Type B pancreatic cell (in vitro differentiated cells): ENCODE measurements at places on chromosomes 16 and 17.

DNA sequence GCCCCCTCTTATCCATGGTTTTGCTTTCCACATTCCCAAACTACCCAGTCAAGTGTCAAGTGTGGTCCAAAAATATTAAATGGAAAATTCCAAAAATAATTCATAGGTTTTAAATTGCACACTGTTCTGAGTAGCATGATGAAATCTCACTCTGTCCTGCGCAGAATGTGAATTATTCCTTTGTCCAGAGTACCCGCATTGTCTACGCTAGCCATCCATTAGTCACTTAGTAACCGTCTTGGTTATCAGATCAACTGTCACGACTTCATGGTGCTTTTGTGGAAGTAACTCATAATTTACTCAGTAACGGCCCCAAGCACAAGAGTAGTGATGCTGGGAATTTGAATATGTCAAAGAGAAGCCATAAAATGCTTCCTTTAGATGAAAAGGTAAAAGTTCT lies 94.9 kb downstream of the SLC39A11 start:
- peaks cover 12% of the 10 kb centered on the region for H3K4me1 ChIP-seq
- H3K27ac ChIP-seq, result no peak overlapping the region
- peaks cover 10% of the 10 kb centered on the region for H3K36me3 ChIP-seq
- no peak for DNase-seq
- no peak overlapping the region for H3K4me3 ChIP-seq

DNA sequence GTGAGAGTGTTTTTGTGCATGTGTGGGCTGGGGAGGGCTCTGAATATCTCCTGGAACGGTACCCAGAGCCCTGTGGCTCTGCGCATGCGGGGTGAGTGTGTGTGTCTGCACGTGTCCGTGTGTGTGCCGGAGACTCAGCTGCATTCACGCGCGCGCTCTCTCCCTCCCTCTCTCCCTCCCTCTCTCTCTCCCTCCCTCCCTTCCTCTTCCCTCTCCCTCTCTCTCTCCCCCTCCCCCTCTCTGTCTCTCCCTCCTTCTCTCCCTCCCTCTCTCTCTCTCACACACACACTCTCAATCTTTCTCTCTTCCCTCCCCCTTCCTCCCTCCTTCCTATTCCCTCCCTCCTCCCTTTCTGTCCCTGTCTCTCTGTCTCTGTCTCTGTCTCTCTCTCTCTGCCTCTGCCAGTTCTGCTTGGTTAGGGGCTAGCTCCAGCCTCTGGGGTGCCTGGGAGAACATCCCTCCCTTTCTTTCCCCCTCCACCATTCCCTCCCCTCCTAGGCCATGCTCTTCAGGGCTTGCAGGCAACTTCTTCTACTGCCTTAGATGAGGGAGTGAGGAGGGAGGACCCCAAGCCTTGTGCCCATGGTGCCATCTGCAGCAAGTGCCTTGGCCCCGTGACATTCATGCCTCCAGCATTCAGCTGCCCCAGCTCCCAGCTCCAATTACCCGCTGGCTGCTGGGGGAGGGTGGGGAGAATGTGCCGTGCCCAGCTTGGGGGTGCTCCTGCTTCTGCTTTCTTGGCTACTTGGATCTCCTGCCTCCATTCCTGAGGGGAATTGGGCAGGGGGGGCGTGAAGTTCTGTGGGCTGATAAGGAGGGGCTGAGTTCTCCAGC lies 6.4 kb downstream of the THRA start:
- H3K27ac ChIP-seq, result peak overlapping the region; percentile 74
- no peaks in the 10 kb centered on the region for H3K36me3 ChIP-seq
- H3K4me3 ChIP-seq, result peak overlapping the region; percentile 82

DNA sequence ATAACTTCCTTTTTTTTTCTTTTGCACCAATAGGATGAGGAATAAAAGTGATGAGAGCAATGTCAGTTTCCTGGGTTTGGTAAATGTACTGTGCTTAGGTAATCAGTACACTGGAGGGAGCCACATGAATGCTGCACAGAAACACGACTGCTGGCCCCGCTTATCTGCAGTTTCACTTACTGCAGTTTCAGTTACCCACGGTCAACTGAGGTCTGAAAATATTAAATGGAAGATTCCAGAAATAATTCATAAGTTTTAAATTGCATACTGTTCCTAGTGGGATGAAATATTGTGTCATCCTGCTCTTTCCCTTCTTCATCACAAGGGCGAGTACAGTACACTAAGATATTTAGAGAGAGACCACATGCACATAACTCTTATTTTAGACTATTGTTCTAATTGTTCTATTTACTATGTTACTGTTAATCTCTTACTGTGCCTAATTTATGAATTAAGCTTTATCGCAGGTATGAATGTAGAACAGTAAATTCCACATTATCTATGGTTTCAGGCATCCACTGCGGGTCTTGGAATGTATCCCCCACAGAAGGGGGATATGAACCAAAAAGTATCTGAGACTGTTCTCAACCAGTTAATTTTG lies 6.4 kb upstream of the LGALS3BP start:
- no peak for DNase-seq
- no peaks in the 10 kb centered on the region for H3K27me3 ChIP-seq
- peak overlapping the region; percentile 87 for H3K27ac ChIP-seq
- H3K4me1 ChIP-seq, result peaks cover 13% of the 10 kb centered on the region
- peak overlapping the region; percentile 63 for H3K4me3 ChIP-seq

- DNase-seq, result no peak
- peaks cover 6% of the 10 kb centered on the region for H3K27me3 ChIP-seq
- peaks cover 4% of the 10 kb centered on the region for H3K36me3 ChIP-seq
- peak overlapping the region; percentile 99 for H3K27ac ChIP-seq
These were observed 27.2 kb downstream of the ABCC3 start for GRCh38 chr17:50661795-50662391.

- no peak overlapping the region for H3K4me3 ChIP-seq
- no peak for DNase-seq
- no peaks in the 10 kb centered on the region for H3K36me3 ChIP-seq
- no peak overlapping the region for H3K27ac ChIP-seq
These were observed 4.8 kb upstream of the SEZ6 start for GRCh38 chr17:29010586-29010985.

GRCh38 chr16:4855804-4856203 lies 8.5 kb downstream of the UBN1 start:
- no peak overlapping the region for H3K27ac ChIP-seq
- H3K36me3 ChIP-seq, result peaks cover 20% of the 10 kb centered on the region
- peaks cover 12% of the 10 kb centered on the region for H3K4me1 ChIP-seq

GRCh38 chr17:59423137-59423724 lies 91.8 kb downstream of the YPEL2 start:
- peaks cover 36% of the 10 kb centered on the region for H3K4me1 ChIP-seq
- no peak for DNase-seq
- H3K27me3 ChIP-seq, result no peaks in the 10 kb centered on the region
- H3K4me3 ChIP-seq, result no peak overlapping the region
- H3K27ac ChIP-seq, result no peak overlapping the region
- no peaks in the 10 kb centered on the region for H3K36me3 ChIP-seq

DNA sequence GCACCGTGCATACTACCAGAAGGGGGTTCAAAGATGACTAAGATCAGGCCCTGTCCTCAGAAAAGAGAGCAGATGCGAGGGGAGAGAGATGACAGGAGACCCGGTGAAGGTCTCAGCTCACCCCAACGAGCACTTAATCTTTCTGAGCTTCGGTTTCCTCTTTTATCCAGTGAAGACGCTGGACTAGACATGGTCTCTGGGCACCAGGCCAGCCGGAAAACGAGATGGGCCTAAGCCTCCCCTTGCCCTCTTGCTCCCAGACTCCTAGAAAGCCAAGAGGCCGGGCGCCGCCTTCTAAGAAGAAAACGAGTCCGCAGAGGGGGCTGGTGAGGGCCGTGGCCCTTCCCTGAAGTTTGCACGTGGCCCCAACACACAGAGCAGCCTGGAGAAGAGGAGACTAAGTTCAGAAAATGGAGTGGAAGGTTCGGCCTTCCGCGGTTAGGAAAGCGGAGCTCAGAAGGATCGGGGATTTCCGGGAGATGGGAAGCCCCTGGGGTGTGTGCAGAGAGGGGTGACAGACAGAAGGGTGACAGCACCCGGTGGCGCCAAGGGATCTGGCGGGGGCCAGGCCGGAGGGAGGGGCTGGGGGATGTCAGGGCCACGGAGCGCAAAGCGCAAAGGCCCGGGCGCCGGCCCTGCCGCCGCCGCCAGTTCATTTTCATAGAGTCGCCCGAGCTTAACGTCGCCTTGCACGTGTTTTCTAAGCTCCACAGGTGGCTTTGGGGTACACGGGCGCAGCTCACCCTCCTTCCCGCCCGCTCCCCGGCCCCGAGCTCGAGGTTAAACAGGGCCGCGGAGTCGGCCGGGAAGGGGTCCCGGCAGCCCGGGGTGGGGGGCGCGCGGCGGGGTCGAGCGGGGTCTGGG lies 42.1 kb upstream of the BHLHA9 start:
- no peaks in the 10 kb centered on the region for H3K36me3 ChIP-seq
- no peaks in the 10 kb centered on the region for H3K4me1 ChIP-seq
- no peak for DNase-seq
- no peak overlapping the region for H3K27ac ChIP-seq

- H3K36me3 ChIP-seq, result no peaks in the 10 kb centered on the region
- peak overlapping the region; percentile 58 for H3K4me3 ChIP-seq
- peaks cover 44% of the 10 kb centered on the region for H3K27me3 ChIP-seq
- no peak for DNase-seq
- peaks cover 4% of the 10 kb centered on the region for H3K4me1 ChIP-seq
These were observed 3.3 kb downstream of the GAS2L2 start for GRCh38 chr17:35749560-35750412.

DNA sequence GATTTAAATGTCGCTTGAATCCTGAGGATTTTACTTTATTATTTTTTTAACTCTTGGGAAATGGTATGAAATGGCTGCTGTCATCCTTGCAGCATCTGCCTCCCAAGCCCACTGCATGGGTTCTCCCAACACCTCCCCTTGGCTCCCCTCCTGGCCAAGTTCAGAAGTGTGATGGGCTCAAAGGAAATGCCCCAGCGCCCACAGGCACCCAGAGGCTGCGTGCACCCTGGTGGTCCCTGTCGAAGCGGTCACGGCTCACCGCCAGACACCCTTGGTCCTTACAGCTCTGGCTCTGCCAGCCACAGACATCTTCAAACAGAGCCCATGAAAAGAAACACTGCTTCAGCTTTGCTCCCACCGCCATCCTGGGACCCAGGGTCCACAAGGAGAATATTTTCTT lies 334.7 kb downstream of the SOX9 start:
- peak overlapping the region; percentile 91 for H3K27ac ChIP-seq
- H3K4me3 ChIP-seq, result no peak overlapping the region
- peaks cover 64% of the 10 kb centered on the region for H3K4me1 ChIP-seq
- DNase-seq, result no peak
- H3K27me3 ChIP-seq, result no peaks in the 10 kb centered on the region
- peaks cover 8% of the 10 kb centered on the region for H3K36me3 ChIP-seq

DNA sequence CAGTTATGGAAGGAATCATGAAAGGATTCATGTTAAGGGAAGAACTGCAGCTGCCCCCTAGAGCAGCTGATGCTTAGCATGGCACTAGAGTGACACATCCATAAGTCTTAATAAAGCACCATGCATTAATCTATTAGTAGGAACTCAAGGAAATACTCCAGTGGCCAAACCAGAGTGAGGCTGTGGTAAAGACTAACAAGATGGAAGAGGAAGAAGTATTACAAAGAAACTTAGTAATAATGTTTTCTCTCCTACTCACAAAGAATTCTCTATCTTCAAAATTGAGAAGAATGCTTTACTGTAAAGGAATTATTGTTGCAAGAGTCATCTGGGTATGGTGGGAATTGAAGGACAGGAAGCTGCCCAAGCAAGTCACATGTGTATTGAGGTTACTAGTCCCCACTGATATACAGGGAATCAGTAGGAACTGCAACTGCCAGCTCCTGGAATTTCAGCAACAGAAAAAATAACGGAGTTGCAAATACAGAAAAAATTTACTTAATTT lies 29.9 kb upstream of the TOM1L1 start:
- peaks cover 8% of the 10 kb centered on the region for H3K4me1 ChIP-seq
- H3K4me3 ChIP-seq, result no peak overlapping the region
- no peak for DNase-seq

GRCh38 chr17:31758646-31759045 lies 100.4 kb downstream of the COPRS start:
- no peak overlapping the region for H3K27ac ChIP-seq
- no peaks in the 10 kb centered on the region for H3K36me3 ChIP-seq
- no peak for DNase-seq
- H3K4me3 ChIP-seq, result no peak overlapping the region
- peaks cover 3% of the 10 kb centered on the region for H3K27me3 ChIP-seq

GRCh38 chr17:64679710-64680216 lies 17.7 kb upstream of the SMURF2 start:
- H3K4me1 ChIP-seq, result no peaks in the 10 kb centered on the region
- H3K27me3 ChIP-seq, result no peaks in the 10 kb centered on the region
- H3K36me3 ChIP-seq, result no peaks in the 10 kb centered on the region

GRCh38 chr16:30474074-30474452 lies 1.5 kb downstream of the ITGAL start:
- DNase-seq, result no peak
- H3K36me3 ChIP-seq, result no peaks in the 10 kb centered on the region
- H3K4me3 ChIP-seq, result no peak overlapping the region
- no peak overlapping the region for H3K27ac ChIP-seq
- peaks cover 3% of the 10 kb centered on the region for H3K27me3 ChIP-seq

DNA sequence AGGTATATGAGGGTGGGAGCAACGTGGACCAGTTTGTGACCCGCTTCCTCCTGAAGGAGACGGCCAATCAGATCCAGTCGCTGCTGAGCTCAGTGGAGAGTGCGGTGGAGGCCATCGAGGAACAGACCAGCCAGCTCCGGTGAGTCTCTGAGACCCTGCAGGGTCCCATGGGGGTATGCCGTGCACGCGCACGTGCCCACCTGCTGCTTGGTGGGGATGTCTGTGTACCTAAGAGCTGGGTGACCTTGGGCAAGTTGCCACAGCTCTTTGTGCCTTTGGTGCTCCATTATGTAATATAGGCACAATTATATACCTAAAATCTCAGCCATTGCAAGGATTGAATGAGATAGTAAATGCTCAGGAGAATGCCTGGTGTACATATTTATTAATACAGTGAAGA lies 22.4 kb downstream of the NECAB2 start:
- H3K36me3 ChIP-seq, result no peaks in the 10 kb centered on the region
- H3K4me1 ChIP-seq, result peaks cover 32% of the 10 kb centered on the region
- DNase-seq, result no peak
- no peak overlapping the region for H3K27ac ChIP-seq
- H3K4me3 ChIP-seq, result no peak overlapping the region
- peaks cover 8% of the 10 kb centered on the region for H3K27me3 ChIP-seq
